ENCODE measurements at places on chromosomes 2 and 18.

DNA sequence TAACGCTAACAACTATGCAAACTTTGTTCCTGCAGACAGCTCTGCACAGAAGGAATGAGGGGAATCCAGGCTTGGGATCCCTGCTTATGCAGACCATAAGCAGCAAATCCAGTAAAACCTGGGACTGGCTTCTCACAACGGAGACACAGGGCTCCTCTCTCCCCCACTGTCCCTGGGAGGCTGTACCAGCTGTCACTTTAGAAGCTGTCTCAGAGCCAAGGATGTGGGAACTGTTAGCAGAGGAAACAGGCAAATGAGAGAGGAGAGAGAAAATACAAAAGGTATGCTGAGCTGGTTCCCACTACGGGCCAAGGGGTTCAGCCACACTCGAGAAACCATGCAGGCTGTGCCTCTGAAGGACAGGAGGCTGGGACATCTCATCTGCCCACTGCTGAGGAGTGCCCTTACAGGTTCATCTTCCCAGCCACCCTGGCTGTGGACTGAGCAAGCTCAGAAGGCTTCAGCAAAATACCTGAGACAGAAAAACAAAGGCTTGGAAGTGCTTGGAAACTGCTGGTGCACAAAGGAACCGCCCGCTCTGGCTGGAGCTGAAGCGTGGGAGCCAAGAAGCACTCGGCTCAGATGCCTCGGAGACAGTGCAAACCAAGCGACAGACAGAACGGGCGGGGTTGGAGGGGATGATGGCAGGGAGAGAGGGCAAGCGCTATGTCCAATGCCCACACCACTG lies 72.5 kb downstream of the FAM210A start:
- DNase-seq = no peak

DNA sequence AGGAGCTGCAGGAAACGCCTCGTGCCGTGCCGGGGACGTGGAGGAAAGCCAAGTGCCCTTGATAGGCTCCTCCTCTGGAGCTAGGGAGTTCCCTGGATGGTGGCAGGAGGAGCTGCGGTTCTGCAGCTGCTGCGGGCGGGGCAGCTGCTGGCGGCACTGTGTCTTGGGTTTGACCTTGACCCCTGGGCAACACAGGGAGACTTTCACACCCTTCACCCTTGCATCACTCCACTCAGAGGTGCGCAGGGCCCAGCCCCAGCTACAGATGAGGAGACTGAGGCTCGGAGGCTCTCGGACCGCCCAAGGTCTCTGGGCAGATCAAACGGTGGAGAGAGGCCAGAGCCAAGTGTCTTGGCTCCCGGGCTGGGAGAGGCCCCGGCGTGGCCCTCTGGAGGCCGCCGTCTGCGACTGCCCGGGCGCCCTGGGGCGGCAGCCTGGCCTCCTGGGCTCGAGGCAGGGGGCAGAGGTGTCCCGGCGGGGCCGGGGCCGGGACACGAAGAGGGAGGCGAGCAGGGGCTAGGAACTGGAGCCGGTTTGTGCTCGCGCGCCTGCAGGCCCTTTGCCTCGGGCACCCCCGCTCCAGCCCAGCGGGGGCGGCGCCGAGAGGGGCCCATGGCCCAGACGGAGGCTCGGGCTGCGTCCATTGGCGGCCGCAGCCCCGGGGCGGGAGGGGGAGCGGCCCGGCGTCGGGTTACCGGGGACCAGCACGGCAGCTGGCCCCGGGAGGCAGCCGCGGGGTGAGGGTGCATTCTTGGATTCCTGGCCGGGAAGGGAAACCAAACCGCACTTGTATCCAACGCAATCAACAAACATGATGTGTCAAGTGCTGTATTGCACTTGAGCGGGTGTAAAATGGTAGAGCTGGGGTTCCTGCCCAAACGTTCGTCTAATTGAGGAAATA lies 129.6 kb upstream of the SLC1A4 start:
- peak; percentile 64 for DNase-seq

DNA sequence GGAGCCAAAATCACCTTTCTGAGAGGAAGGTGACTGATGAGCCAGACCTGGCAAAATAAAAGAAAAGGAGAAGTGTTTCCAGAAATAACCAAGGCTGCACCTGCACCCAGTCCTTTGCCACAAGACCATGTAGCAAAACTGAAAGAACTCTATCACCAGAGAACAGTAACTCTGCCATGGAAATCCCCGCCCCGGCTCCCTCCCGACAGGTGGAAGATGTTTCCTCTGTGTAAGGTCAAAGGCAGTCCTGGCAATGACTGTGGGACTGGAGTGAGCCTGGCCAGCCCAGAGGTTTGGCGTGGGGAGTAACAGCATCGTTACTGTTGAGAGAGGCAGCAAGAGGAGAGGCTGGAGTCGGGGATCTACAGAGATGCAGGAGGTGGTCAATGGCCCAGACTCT lies 42.3 kb downstream of the SPRED2 start:
- peak; percentile 83 for DNase-seq

GRCh38 chr2:200483729-200484198 lies 26.1 kb downstream of the KCTD18 start:
- peak; percentile 72 for DNase-seq

DNA sequence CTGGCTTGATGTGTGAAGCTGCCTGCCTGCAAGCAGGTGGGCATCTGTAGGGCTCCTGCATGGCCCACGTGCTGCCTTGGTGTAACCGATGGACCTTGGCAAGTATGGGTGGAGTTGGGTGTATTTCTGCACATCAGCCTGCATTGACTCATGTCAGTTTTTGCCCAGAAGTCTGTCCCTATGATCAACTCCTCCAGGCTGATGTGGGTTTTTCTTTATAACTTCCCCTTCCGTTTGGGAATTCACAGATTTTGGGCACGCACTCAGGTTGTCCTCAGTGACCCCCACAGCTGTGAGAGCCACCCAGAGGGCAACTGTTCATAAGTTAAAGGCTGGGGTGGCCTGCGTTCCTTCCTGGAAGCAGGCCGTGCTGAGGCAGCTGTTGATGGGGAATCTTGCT lies 123.3 kb downstream of the NCK2 start:
- DNase-seq = no peak

DNA sequence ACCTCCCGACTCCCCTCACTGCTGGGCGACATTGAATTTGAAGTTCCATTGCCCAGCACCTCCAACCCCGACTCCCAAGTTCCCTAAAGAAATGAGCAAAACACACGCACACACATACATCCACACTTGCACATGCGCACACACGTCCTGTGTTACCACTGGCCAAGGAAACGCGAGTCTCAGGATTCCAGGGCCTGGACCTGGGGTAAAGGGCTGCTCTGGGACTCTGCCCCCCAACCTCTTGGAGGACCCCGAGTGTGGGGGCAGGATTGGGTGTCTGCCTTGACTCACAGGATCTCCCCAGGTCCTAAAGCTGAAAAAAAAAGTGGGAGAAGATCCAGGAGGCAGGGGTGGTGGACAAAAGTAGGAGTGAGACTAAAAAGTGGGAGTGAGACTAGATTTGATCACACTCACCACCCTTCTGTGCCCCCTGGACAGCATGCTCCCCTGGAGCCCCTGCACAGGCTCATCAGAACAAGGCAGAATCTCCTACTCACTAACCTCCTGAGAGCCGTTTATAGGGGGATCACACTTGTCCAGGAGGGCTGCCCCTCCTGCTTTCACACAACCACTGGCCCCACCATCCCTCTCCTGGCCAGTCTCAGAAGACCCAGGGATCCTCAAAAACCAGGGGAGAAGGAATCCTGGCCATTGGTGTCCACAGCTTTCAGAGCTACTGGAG lies 202.2 kb downstream of the TNS1 start:
- no peak for DNase-seq

DNA sequence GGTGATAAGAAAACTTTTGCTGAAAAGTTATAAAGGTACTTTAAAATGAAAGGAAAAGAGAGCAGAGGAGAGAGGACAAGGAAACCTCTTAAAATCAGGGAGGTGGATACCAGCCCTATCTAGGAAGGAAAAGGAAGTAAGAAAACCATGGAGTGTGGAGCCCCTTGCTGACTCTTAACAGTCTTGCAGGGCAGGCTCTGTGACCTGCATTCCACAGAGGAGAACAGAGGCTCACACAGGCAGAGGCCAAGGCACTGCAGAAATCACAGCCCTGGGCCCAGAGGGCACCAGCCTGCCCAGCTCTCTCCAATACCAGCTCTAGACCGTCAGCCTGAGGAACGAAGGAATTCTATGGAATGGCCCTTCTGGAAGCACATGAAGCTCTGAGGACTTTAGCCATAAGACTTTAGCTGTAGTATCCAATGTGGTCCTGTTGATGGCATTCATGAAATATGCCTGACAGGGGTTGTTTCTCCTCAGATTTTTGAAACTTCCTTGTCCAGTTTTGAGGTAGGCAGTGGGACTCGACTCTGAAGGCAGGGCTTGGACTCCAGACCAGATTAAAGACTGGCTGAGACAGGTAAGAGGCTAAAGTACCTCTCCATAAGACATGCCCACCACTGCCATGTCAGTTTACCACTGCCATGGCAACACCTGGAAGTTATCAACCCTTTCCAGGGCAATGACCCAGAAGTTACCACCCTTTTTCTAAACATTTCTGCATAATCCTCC lies 216.3 kb downstream of the ANAPC1 start:
- no peak for DNase-seq

DNA sequence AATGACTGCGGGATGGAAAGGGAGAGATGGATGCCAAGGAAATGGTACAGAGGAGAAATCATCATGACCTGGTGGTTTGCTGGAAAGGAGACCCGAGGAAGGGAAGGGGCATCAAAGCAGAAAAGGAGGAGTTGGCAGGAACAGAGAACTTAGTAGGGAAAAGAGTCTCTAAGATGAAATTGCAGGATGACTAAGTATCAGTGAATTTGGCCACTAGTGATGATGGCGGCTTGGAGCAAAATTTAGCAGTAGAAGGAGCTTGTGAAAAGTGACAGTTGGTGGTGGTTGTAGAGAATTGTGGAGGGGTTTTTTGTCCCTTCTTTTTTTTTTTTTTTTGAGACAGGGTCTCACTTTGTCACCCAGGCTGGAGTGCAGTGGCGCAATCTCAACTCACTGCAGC lies 10.1 kb downstream of the METAP1D start:
- no peak for DNase-seq

DNA sequence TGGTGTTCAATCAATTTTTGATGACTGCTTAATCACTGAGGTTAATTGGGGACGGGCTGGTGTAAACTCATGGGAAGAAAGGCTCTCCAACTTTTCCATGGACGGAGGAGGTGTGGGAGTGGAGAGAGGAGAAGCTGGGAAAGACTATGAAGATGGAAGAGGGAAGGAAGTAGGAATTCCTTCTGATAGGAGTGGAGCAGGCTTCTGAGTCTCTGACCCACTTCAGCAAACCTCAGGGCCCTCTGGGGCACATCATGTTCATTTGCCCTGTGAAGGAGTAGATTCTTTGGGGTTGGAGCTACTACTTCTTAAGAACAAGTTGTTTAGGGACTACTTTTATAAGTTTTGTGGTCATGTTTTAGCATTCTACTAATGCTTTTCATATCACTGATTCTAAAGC lies 87.0 kb upstream of the MAP4K3 start:
- DNase-seq = no peak

GRCh38 chr2:39668576-39669080 lies 2.9 kb downstream of the TMEM178A start:
- no peak for DNase-seq

- no peak for DNase-seq
Observed at GRCh38 chr2:195871326-195871725, 197.3 kb downstream of the DNAH7 start.

DNA sequence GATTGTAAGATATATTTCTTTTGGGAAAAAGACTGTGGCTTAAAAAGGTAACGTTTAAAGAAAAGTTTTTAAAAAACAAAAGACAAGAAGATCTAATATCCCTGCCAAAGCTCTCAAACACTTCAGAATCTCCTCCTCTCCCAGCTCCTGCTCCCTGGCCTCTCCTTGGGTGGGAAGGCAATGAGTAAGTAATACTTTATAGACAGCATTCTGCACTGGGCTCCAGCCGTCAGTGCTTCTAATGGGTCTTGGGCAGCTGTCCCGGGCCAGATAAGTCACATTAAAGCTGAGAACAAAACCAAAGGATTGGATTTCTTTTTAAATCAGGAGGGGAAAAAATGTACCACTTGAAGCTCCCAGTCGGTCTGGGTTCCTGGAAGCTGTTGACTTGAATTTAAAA lies 133.7 kb downstream of the ALPK2 start:
- DNase-seq = no peak

DNA sequence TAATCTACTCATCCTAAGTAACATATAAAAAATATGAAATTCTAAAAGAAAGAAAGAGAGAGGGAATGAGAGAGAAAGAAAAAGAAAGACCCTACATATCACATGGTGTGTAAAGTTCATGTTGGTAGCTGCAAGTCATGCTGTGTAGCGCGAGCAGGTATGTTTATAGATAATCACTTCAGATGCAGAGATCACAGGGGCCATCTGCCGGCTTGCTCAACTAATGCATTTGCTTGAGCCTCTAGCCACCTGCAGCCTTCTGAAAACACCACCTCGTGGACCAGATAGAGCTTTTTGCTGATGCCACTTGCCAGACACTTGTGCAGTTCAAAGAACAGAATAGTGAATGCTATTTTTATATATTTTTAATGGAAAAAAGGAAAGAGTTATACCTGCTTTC lies 37.6 kb downstream of the CDH7 start:
- DNase-seq = no peak

GRCh38 chr2:38523728-38524437 lies 78.8 kb downstream of the HNRNPLL start:
- no peak for DNase-seq
